Activated naive CD4-positive, alpha-beta T cell treated with anti-CD3 and anti-CD28 coated beads, Interleukin-2, amount 50 U/mL, for 72 hours (primary cell): ENCODE measurements at places on chromosomes 11 and 22. TPM values are rescaled to one million over a fixed set of nuclear protein-coding genes. Genes with fewer than 3 reads are reported as not detected.
A peak's percentile ranks its signal among the peaks of the same experiment; 100 is the strongest.

GRCh38 chr11:257766-258493 lies 20.3 kb upstream of the NLRP6 start:
- DNase-seq, result no peak

The CADM1 gene
- 0.18 TPM for total RNA-seq

GRCh38 chr11:122758339-122758738 lies 80.0 kb upstream of the CRTAM start:
- DNase-seq, result no peak

The XBP1 gene
- 91.8 TPM for total RNA-seq

DNA sequence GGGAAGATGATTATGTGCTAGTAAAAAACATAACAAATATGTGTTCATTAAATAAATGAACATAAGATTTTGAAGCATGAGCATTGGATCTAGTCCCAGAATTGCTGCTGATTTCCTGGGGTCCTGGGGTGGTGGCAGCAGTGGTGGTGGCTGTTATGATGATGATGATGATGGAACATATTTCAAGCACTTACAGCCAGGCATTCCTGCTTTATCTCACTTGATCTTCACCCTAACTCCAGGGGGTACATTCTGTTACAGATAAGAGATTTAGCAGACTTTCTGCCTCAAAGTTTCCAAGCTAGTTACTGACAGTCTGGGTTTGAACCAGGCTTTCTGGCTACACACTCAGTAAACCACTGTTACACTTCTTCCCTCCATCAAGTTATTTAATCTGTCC lies 5.2 kb downstream of the TRAPPC4 start:
- no peak for DNase-seq

The TOMT gene
- not detected for total RNA-seq

DNA sequence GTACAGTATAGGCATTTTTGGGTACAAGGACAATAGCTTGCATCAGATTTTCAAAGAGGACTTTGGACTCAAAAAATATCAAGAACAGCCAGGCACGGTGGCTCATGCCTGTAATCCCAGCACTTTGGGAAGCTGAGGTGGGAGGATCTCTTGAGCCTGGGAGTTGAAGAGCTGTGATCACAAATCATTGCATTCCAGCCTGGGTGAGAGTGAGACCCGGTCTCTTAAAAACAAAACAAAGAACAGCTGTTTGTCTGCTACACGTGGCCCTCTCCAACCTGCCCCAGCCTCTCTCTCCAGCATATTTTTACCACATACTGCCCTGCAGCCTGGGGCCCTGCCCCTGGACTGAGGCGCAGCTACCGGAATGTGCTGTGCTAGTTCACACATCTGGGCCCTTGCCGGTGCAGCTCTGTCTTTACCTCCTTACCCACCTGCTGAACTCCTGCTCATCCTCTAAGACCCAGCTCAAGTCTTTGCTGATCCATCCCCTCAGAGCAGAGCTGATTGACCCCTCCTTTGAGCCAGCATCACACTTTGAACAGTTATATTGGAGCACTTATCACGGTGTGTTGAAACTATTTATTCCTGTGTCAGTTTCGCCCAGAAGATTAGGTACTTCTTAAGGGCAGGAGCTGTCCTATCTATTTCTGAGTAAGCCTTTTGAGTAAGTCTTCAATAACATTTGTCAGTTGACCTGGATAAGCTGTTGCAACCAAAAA lies 29.4 kb downstream of the GRIK4 start:
- DNase-seq, result no peak

GRCh38 chr11:88301488-88302140 lies 35.9 kb downstream of the CTSC start:
- DNase-seq, result no peak

- no peak for DNase-seq
Measured at GRCh38 chr11:36074941-36075431, 131.1 kb downstream of the LDLRAD3 start.

- DNase-seq, result no peak
Measured at GRCh38 chr11:47668665-47669064, 26.3 kb upstream of the MTCH2 start.

GRCh38 chr11:24234822-24235508 lies 261.9 kb upstream of the LUZP2 start:
- DNase-seq, result no peak

DNA sequence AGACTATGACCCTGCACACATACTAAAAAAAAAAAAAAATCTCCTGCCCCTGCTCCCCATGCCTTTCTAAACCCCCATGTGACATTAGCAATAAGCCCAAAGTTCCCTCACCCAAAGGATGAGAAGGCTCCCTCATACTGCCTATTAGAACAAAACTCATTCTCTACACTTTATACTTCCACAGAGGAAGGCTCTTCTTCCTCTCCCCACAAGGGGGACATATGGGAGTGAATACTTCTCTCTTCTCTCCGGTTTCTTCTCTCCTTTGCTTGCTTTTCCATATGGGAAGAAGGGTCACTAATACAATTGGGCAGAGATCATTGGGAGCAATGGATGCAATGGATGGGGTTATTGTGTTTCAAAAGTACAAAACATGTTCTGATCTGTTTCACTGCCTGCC lies 3.3 kb downstream of the OR52L1 start:
- DNase-seq, result no peak

The MLC1 gene
- not detected for total RNA-seq

GRCh38 chr11:71324788-71325417 lies 72.5 kb upstream of the SHANK2 start:
- DNase-seq, result no peak

- DNase-seq, result no peak
Measured at GRCh38 chr11:14809466-14809865, 82.6 kb downstream of the CYP2R1 start.

DNA sequence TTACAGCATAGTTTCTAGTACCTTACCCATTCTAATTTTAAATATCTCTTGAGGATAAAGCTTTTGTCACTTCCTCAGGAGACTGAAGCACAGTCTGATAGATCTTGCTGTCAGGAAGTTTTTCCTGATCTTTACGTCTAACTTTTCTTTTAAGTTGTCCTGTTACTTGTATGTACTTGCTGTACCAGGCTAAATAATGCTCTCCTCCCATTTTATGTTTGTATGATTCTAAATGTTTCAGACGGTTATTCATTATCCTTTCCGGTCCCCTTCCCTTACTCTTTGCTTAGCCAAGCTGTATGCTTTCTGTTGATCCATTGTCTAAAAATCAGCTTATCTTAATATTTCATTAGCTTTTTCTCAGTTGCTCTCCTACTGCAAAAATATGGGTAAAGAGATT lies 6.0 kb downstream of the ARHGEF12 start:
- no peak for DNase-seq

DNA sequence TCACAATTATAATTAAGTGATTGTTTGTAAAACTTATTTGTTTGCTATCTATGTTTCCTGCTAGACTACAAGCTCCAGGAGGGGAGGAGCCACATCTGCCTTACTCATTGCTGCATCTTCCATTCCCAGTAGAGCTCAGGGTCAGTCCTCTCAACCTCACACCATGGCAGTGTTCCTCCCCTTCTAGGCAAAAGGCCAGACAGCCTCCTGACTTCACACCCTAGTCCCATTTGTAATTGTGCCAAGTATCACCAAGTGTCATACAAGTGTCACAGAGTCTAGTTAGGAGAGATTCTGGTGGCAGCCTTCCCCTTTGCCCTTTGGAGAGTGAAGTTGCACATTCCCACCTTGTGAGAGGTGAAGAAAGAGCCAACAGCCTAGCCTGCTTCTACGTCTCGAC lies 490.4 kb downstream of the INSC start:
- DNase-seq, result no peak

- no peak for DNase-seq
Measured at GRCh38 chr11:103619938-103620337, 416.5 kb upstream of the DDI1 start.

GRCh38 chr11:102391549-102392237 lies 44.7 kb downstream of the BIRC2 start:
- no peak for DNase-seq

- peak; percentile 52 for DNase-seq
Measured at GRCh38 chr11:134037046-134037908, 31.6 kb upstream of the JAM3 start.

The TSSK2 gene
- total RNA-seq, result not detected

The GAS2L1 gene
- total RNA-seq, result 0.36 TPM

DNA sequence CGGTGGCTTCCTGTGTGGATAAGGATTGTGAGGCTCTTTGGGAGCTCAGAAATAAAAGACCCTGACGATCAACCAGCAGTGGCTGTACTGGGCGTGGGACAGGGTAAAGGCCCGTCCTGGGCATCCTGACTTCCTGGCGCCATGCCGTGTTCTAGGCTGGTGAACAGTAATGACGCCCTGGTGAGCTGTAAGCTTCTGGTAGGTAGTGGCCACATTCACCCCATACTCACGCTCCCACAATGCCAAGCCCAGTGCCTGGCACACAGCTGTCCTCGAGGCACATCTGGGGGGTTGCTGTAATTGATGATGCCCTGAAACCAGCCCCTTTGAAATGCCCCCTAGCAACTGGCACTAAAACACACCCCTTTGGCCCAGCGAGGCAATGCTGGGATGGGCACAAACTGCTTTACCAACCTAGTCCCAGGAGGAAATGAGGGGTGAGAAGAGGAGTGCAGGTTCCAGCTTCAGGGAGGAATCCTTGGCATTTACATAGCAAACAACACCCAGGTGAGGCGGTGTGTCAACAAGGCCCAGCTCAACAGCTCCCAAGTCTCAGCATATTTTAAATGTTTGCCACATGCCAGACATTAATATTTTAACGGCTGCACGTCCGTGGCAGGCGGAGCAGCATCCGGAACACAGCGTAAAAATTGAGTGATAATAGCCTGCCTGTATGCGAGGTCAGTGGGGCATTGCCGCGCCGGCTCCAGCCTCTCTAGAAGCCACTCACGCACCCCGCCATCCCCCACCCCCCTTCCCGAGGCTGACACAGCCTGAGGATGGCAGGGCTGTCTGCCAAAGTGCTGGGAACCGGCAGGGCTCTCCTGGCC lies 79.3 kb downstream of the DSCAML1 start:
- DNase-seq, result no peak

The ATG2A gene
- total RNA-seq, result 26.8 TPM

- DNase-seq, result no peak
Measured at GRCh38 chr11:34585735-34586487, 35.0 kb upstream of the EHF start.

GRCh38 chr22:20604776-20605221 lies 97.4 kb downstream of the MED15 start:
- no peak for DNase-seq

DNA sequence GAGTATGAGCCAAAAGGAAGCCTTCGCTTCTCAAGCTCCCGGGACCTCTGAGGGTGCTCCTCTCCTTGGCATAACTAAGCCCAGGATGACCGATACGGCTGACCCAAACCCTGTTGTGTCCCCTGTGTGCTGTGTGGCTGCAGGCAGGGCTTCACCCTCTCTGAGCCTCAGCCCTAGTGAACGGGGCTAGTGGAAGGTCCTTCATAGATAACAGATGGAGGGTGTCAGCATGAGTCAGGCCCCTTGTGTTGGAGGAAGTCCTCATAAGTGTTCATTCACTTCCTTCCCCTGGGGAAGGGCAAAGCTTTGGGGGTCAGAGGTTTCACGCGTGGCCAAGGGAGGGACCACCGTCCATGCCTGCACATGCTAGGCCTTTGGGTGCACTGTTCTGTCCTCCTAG lies 21.5 kb downstream of the SHISAL1 start:
- DNase-seq, result no peak

The TP53AIP1 gene
- not detected for total RNA-seq

The STX3 gene
- total RNA-seq, result 10.0 TPM

- no peak for DNase-seq
Measured at GRCh38 chr11:106957030-106957482, 61.2 kb downstream of the GUCY1A2 start.

DNA sequence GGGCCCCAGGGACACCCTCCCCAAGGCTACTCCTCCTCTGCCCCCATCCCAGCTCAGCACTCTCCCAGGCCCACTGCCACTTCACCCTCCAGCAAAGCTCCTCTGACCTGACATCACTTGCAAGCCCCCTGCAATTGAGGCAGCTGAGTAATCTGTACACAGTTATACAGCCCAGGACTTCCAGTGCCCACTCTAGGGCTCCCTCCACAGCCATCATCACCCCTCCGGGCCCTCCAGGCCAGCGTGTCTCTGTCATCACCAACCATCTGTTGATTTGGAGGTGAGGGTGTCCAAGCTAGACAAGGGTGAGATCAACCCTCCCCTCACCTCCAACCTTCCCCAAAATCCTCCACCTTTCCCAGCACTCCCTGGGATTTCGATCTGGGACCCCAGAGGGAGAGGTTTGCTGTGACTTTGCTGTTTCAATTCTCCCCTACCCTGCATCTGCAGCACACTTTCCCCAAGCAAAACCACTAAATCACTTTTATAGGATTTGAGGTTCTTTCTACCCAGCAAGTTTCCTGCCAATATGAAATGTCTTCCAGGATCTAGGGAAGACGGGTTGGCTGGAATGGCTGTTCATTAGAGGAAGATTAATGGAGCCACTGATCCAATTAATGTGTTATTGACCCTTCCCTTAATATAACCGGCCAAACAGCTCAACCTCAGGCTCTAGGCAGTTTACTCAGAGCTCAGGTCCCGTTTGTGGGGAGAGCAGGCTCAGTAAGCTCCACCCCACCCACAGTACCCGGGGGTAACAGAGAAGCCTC lies 92.9 kb downstream of the CHST1 start:
- DNase-seq, result no peak

The SCGB1C1 gene
- not detected for total RNA-seq

The KRTAP5-7 gene
- total RNA-seq, result not detected

- no peak for DNase-seq
Measured at GRCh38 chr22:38238519-38239071, 34.2 kb downstream of the TMEM184B start.

GRCh38 chr11:21564833-21565682 lies 627.8 kb upstream of the ANO5 start:
- no peak for DNase-seq

- no peak for DNase-seq
Measured at GRCh38 chr11:128620309-128621100, 33.1 kb upstream of the ETS1 start.

The HBB gene
- total RNA-seq, result not detected

GRCh38 chr11:128908391-128909246 lies 17.5 kb downstream of the KCNJ5 start:
- no peak for DNase-seq

The MS4A18 gene
- total RNA-seq, result not detected

- DNase-seq, result no peak
Measured at GRCh38 chr22:39723899-39724351, 153.4 kb downstream of the CACNA1I start.

The CSF2RB gene
- total RNA-seq, result 1.4 TPM
